NCI-H1694 treated with DMSO at 0.1 percent for 48 hours (cell line): ENCODE measurements at places on chromosomes 2 and 18.

DNA sequence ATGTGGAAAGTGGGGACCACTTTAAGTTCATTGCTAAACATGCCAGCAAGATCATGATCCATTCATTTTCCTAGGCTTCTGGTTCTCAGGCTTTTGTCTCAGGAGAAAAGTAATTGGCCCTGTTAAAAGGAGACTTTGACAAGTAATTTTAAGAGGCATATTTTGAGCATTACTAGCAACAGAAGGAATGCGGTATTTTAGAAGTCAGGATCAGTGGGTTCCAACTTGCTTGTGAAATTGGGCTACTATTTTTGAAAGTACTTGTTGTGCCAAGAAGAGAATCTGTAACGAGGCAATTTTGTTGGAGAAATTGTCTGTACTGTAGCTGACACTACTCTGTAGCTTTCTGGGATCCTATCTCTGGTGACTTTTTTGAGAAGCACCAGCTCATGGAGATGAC is 59.4 kb downstream of the CERS6 start:
- DNase-seq, result no peak

DNA sequence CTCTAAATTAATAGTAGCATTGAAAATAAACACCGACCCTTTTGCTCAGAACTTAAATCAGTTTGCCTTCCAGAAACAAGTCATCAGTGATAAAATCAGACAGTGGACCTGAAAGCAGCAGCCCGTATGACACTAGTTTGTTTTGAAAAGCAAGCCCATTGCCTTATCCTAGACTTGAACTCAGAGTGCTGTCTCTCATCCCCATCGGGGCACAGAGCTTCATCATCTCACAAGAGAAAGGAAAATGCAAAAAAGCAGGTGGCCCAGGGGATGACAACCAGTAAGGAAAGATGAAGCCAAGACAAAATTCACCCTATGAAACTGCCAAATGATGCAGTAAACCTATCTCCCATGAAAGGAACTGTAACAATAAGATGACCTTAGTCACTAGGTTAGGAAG is 71.2 kb downstream of the CERKL start:
- DNase-seq, result peak; percentile 88

GRCh38 chr2:11656671-11657101 is 13.3 kb downstream of the NTSR2 start:
- no peak for DNase-seq

DNA sequence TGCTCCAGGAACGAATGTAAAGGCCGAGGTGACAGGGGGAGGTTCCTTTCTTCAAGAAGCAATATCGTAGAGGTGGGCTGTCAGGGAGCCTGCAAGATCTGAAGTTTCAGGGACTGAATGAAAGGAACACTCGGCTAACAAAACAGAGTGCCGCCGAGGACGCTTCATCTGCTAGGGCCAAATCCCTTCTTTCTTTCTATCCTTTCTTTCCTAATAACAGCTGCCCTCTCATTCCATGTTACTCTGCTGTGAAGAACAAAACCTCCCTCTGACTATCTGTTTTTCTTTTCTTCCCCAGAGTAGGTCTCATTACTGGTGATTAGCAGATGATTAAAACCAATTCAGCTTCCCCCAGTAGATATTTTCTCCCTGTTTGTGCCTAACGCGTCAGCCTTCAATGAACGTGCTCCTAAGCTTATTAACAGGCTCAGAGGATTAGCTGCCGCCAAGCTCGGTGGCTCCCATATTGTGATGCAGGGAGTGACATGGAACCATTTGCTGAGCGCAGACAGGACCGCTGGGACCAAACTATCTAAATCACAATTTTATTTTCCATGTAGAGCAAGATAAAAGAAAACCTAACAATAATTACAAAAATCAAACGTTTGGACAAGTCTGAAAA is 414.6 kb downstream of the TMEM182 start:
- DNase-seq, result no peak

DNA sequence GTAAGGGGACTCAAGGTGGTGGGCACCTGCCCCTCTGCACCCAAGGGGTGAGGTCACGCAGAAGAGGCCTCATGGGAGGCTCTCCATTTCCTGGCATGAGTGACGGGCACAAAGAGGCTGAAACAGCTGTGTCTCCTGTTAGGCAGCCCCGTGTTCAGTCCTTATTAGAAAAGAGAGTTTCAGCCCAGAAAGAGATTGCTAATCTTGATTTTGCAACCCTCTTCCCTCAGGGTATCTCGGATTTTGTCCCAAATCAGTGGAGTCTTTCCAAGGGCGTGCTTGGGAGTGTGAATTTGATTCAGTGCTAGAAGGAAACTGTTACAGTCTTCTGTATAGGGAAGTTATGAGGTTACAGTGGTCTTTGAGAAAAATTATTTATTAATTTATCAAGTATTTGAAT is 10.4 kb downstream of the TNFRSF11A start:
- no peak for DNase-seq

DNA sequence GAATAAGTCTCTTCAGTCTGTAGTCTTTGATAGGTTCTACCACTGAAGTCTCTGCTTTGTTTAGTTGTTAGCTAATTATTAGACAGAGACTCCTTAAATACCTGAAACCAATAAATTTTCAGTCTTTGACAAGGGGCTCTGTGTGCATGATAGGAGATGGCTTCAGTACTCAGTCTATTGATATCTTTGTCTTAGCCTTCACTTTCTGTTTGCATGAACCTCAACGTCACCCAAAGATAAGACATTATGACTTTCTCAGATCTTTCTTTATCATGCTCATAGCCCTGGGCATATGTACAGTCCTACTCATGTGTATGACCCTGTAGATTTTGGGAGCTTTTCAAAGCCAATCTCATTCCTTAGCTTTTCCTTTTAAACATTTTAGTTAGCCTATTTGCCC is 183.5 kb upstream of the GCFC2 start:
- DNase-seq, result no peak

GRCh38 chr2:217027414-217027813 is 167.6 kb upstream of the TNP1 start:
- no peak for DNase-seq

GRCh38 chr18:23406271-23406787 is 46.8 kb upstream of the RIOK3 start:
- DNase-seq, result no peak

GRCh38 chr2:224271617-224272236 is 130.2 kb downstream of the FAM124B start:
- DNase-seq, result no peak

DNA sequence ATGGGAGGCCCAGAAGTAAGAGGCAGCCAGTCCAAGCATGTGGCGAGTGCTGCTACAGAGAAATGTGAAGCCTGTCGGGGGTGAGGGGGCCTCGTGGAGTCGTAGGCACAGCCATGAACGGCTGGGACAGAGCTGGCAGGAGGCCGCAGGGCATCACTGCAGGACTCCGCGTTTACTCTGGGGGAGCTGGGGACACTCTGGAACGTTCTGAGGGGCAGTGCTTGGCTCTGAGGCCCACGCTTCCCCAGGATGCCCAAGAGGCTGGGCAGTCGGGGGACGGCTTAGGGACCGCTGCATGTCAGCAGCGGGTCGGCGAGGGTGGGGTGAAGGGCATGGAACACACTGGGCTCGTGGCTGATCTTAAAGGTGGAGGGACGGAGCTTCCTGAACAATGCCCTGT is 6.6 kb downstream of the TMEM18 start:
- DNase-seq, result no peak

- DNase-seq, result no peak
Measured at GRCh38 chr2:234823196-234823876, 128.5 kb upstream of the SH3BP4 start.

DNA sequence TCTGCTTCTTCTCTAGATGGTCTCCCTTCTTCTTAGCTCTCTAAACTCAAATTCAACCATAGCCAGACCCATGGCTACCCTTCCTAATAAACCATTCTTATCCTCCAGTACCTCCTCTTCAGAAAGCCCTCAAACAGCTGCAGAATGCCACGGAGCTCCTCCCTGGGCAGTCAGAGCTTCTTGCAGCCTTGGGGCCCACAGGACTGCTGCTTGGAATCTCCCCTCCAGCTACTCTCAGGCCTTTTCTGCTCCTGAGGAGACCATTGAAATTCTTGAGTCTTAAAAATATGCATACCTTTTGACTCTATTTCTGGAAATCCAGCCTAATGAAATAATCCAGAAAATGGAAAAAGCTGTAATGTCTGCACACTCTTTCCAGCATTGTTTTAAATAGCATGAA is 30.7 kb downstream of the EFR3B start:
- no peak for DNase-seq

GRCh38 chr2:24844023-24844685 is 50.9 kb downstream of the CENPO start:
- DNase-seq, result no peak

DNA sequence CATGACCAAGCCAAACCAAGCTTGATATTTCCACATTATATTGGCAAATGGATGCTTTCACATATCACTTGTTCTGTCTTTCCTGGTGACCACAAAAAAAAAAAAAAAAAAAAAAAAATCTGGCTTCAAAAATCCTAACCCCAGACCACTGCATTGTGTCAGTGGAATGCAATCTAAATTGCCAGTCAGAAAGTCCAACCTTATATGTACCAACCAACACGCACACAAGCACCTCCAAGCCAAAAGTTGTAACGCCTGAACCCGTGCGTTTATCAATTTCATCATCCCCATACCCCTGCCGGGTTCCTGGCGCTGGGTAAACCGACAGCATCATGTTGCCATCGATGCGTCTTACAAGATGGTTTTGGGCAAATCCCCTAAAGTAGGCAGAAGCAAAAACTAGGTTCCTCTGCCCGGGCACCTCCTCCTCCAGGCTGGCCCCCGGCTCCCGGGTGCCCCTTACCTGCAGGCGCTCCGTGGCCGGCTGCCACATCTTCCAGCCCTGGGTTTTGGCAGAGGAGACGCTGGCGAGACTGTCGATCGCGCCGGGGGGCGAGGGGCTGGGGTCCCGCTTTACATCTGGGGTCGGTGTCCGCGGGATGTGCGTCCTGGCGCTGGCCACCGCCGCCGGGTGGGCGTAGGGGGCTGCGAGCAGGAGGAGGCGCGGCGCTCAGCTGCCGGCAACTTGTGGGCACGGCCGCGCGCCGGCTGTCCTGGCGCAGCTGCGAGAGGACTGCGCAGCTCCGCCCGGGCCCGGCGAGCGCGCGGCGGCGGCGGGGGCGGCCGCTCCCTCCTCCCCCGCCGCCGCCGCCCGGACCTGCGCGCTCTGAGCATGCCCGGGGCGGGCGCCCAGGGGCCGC is at the start of gene PID1:
Gene PID1, minus strand, starts transcription at position 737 of the 860 bp plus-strand sequence. Its CDS starts 244 bp downstream, at position 493.
- DNase-seq, result no peak

DNA sequence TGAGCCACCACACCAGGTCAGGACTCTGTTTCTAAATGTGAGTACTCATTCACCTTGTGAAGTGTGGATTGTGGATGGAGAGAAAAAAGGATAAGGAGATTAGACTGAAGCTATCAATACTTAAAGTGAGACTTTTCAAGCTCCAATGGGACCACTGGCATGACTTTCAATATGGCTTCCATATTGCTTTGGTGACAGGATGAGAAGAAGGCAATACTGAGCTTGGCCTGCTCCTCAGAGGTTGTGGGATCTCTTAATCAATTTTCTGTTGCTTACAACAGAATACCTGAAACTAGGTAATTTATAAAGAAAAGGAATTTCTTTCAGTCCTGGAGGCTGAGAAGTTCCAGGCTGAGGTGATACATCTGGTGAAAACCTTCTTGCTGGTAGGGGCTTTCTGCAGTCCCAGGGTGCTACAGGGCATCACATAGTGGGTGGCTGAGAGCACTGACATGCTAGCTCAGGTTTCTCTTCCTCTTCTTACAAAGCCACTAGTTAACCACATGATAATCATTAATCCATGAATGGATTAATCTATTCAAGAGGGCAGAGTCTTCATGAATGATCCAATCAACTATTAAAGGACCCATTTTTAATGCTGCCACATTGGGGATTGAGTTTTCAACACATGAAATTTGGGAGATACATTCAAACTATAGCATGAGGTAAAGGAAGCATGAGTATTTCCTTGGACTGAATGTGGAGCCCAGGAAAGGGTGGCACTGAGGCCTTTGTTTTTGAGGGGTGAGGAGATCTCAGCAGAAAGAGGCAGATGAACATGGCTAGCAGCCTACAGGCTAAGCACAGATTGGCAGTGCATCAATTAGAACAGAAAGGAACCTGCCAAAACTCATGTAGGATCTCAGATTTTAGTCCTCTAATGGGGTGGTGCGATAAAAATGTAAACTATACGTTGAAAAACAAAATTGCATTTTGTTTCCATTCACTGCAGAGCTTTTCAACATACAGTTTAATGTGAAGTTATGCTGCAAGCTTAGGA is 274.5 kb downstream of the PIK3C3 start:
- no peak for DNase-seq

DNA sequence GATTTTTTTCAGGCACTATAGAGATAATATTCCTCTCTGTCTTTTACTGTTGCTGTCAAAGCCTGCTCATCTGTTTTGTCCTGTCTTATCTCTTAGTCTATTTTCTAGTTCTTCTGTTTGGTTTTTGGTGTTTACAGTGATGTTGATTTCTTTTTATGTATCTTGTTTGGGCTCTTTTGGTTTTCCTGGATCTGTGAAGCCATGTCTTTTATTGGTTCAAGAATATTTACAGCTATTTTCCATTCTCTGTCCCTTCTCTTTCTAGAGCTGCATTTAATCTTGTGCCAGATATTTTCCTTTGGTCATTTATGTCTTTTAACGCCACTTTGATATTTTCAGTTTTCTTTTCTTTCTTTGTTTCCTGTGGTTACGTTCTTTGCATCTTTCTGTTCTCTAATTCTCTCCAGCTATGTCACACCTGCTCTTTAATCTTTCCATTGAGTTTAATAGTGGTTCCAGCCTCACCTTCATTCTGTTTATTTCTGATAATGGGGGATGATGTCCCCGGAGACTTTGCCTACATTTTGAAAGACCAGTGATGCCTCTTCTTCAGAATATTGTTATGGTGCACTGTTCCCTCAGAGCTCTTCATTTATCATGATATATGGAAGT is 32.0 kb downstream of the SMCHD1 start:
- no peak for DNase-seq

DNA sequence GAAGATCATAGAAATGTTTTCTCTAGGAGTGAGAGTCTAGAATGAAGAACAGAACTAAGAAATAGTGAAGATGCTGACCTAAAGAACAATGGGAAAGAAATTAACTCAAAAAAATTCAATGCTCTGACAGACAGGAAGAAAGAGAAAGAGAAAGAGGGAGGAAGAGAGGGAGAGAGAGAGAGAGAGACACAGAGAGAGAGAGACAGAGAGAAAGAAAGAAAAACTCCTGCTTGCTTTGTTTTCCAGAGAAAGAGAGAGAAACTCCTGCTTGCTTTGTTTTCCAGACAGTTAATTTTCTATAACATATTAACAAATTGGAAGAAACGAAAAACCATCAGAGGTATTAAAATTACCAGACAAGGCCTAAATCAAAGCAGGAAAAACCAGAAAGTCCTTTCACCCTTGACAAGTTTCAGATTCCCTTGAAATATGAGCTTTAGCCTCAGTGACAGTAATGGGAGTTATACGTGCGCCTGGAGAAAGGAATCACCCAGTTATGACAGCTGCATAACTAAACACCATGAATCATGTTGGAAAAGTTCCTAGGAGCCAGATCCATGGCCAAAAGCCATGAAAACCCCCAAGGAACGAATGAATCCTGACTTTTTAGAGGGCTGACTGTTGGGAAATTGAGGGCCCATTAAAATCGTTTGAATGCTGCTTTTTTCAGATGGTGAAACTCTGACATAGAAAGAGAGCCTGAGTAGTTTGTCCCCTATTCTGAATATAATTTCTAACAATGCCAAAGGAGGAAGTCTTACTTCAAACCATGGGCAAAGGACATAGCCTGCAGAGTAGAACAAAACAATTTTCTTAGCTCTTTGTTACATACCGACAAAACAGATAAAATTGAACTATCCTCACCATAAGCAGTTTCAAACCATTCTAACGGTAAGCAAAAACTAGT is 228.6 kb upstream of the CHST9 start:
- DNase-seq, result peak; percentile 10
